Stimulated activated CD8-positive, alpha-beta memory T cell treated with anti-CD3 and anti-CD28 coated beads, Interleukin-7, amount 100 ng/mL, for 24 hours (primary cell): ENCODE measurements at places on chromosomes 5 and 9.
A peak's percentile ranks its signal among the peaks of the same experiment; 100 is the strongest.

- DNase-seq, result no peak
Measured at GRCh38 chr5:81310402-81311063, 9.1 kb downstream of the ZCCHC9 start.

- no peak for DNase-seq
Measured at GRCh38 chr5:122112733-122113558, 16.4 kb upstream of the ZNF474 start.

DNA sequence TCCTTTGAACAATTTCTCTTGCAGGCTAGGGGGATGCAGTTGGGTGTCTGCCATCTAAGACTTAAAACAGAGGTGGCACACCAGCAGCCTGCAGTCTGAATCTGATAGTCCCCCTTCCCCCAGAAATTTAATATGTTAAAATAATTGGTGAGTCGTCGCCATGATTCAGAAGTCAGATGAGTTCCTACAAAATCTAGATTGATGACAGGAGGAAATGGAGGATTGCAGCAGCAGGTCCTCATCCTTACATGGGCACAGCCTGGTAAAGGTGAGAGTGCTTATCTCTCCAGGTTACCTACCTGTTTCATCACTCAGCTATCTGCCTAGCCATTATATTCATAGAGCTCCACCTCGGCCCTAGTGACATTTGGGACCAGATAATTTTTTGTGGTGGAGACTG lies 112.3 kb downstream of the PCSK1 start:
- DNase-seq, result no peak

DNA sequence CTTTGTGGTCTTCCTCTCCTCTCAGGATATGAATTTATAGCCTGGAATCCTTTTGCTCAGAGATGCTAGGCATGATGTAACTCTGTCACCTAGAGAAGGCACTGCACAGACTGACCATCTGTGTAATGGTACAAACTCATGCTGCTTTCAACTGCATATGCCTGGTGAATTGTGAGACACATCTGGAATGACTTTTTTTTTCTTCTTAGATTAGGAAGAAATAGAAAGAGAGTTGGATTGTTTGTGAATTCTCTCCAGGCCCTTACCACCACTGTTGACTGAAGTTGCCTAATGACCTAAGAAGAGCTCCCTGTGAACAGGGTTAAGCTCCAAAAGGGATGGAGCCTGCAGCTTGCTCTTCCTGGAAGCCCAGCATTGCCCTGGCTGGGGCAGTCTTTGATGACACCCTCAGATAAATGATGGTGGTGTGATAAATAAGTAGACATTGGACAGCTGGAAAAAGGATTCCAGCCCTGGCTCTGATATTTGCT lies 47.8 kb upstream of the TRIM32 start:
- no peak for DNase-seq

- no peak for DNase-seq
Measured at GRCh38 chr9:34862043-34862442, 96.0 kb upstream of the PHF24 start.

- no peak for DNase-seq
Measured at GRCh38 chr5:157835041-157835440, 23.9 kb downstream of the CLINT1 start.

- DNase-seq, result no peak
Measured at GRCh38 chr5:173248481-173248880, 13.5 kb upstream of the NKX2-5 start.

DNA sequence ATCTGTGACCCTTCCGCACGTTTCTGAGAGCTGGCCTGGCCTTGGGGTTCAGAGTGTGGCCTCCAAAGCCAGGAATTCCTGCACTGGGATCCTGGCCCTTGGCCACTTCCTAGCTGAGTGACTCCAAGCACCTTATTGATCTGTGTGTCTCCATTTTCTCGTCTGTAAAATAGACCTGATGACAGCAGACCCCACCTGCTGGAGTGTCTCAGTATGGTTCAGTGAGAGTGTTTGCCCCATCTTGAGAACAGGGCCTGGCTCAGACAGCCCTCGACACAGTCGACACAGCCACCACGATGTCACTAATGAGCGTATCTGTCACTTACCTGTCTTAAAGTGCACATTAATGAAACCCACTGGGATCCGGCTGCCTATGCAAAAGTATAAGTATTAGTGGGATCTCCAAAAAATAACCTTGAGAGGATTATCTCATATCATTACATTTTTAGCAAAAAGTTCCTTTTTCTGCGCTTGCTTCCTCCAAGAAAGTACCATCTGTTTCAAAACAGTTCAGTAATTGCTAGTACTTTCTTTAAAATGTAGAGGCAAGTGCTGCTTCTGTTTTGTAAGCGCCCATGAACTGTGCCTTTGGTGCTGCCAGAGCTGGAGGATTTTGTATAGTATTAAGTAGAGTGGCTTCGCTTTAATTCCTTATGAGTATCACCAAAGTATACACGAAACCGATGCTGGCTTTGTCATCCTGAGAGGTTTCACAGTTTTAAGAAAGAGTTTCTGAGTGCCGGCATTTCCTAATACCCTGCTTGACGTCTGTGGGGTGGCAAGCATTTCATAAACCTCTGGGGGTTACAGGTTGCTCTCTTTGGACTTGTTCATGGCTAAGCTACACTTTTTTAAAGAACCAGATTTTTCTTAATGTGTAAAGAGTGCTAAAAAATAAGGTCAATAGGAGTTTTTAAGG lies 31.7 kb downstream of the UBE2QL1 start:
- no peak for DNase-seq

- no peak for DNase-seq
Measured at GRCh38 chr9:130977811-130978221, 31.2 kb upstream of the LAMC3 start.

GRCh38 chr9:133149130-133150015 lies 14.3 kb downstream of the GBGT1 start:
- DNase-seq, result peak; percentile 56

DNA sequence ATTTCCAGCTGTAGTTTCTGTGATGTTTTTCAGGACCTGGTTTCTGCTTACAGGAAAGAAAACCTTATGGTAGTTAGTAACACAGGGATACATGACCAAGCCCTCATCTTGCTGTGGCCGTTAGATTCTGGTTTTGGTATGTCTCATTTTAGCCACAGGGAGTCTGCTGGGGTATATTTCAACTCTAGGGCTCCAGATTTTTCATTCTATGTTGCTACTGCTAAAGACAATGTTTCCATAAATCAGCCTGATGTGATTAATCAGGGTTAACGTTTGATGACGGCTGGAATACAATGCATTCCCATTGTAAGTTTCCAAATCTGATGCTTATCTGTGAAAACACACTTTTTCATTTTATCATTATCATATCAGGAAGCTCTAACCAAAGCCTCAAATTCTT lies 48.2 kb downstream of the P4HA2 start:
- DNase-seq, result no peak

DNA sequence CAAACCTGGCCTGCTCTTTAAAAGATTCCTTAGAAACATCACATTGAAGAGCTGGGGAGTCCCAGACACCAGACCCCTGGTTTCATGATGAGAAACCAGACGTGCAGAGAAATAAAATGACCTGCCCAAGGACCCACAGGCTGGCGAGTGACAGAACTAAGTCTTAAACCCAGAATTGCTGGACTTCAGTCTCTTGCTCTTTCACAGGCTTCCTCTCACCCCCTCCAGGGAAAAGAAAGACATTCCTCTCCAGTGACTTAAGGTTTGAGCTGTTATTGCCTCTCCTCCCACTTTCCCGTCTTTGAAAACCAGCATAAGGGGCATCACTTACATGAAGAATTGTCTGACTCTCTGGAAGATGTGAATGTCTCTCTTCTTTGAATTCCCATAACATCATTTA lies 535.2 kb downstream of the IRX1 start:
- no peak for DNase-seq

DNA sequence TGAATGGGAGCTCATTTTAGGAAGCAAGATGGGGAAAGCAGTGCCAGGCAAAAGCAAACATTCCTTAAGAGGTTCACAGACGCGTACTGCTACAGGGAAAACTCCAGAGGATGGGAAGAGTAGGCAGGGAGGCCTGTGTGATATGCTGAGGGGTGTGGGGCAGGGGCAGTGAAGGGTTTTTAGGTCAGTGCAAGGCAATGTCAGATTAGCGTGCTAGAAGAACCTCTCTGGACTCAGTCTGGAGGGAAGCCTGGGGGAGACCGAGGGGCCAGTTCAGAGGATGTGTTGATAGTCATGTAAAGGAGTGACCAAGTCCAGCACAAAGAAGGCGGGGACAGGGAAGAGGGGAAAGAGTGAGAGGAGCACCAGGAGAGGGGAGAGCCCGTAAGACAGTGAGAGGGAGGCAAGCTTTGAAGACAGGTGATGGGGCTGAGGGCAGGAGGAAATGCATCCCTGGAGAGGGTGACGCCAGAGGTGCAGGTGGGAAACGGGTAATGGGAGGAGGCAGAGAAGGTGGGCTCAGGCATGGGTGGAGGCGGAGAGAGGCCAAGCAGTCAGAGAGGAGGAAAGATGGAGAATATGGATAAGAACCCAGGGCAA lies 134.5 kb downstream of the MTX3 start:
- no peak for DNase-seq

DNA sequence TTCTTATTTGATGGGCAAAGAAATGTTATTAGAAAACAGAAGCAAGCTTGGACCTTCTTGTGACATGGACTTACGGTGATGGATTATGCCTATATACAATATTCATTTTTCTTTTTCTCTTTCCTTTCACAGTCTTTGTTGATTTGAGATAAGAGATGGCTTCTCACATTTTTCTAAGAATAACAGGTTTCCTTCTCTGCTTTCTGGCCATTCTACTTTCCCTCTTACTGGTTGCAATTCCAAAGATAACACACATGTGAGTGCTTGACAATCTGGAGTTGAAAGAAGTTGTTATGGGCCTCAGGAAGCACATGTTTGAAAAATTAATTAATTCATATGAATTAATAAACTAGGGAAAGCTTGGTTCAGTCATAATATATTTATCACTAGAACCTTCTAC lies 89.8 kb upstream of the RPS23 start:
- no peak for DNase-seq

DNA sequence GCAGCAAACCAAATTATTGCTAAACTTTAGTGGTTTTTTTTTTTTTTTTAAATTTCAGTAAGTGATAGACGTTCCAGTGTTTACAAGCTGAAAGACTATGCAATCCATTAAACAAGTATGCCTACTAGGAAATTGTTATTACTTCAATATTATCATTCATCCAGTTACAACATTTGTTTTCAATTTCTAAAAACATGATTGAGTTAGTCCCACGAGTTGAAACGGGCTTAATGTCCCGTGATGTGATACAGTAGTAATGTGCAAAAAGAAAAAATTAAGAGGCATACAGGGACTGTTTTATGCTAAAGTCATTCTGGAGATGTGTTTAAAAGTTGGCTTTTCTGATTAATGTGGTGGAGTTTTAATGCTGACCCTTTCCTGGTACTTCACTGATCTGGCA lies 550.3 kb upstream of the DMAC1 start:
- DNase-seq, result no peak

GRCh38 chr9:97628668-97629067 lies 4.5 kb downstream of the TSTD2 start:
- no peak for DNase-seq

- no peak for DNase-seq
Measured at GRCh38 chr5:151742870-151743294, 15.5 kb downstream of the ATOX1 start.

GRCh38 chr5:74404574-74405508 lies 235.7 kb downstream of the ENC1 start:
- DNase-seq, result no peak

DNA sequence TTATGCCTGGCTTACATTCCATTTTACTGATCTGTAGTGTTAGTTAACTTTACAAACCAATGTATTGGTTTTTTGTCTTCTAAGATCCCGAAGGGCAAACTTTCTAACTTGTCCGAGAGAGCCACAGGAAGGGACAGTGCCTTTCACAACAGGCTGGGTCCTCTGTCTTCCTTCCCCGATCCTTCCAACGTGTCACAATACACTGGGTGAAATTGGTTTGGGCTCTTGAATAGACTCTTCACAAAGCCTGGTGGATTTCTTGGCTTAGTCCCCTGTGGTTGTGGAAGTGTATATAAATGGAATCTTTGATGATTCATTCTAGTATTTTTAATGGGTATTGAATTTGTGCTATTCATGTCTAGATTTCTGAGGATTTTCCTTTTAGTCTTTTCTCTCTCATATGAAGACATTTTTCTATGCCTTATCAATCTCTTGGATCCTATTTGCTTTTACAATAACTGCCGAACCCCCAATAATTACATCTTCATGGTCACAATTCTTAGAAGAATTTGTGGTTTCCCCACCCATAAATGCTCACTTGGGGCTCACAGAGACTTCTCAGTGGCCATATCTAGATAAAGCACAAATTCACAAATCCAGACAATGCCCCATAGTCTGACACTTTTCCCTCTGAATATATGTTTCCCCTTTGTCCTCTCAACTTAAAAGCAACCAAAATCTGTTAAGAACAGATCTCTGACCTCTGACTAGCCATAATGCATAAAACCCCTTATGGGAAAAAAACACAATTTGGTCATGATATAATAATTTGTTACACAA lies 107.7 kb downstream of the MTRR start:
- no peak for DNase-seq

GRCh38 chr9:30078195-30078594 lies 2306.2 kb upstream of the ACO1 start:
- no peak for DNase-seq

DNA sequence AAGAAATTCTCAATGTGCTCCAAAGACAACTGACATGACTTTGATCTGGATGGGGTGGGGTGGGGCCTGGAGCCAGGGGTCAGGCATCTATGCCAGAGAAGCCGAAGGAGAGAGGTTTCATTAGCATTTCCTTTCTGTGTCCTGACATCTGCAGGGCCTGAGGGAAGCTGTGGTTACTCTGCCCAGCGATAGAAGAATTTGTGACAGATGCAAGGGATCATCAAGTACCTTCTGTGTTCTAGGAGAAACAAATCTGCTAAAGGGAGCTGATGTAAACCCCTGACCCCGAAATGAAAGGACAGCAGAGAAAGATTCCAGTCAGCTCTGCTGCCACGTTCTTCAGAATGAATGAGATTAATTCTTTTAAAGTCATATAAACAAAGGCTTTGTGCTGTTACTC lies 335.7 kb downstream of the PRELID2 start:
- no peak for DNase-seq
